Activated T-helper 17 cell treated with anti-CD3 and anti-CD28 coated beads, Interleukin-2, amount 50 U/mL, for 72 hours (primary cell): ENCODE measurements at places on chromosomes 2 and 18.

DNA sequence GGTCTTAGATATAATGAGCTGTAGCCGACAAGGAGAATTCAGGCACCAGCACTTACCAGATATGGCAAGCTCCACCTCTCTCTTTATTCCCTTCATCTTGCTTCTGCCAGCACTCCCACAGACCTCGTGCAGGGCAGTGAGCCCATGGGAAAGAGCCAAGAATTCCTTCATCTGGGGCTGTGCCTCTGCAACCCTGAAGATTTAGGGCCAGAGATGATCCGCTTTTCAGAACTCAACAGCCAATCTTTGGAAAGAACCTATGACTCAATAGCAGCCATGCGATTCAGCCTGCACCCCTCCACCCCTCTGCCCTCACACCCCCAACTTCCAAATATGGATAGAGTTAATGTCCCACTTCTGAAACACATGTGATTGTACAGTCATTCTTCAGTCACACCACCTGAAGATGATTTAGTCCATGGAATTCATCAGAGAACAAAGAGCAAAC, 533.7 kb upstream of the TNP1 start:
- no peak for ATAC-seq

GRCh38 chr18:54233228-54233625, 8.8 kb upstream of the MBD2 start:
- ATAC-seq = no peak

GRCh38 chr2:2719015-2719414, 387.9 kb upstream of the MYT1L start:
- ATAC-seq = no peak

DNA sequence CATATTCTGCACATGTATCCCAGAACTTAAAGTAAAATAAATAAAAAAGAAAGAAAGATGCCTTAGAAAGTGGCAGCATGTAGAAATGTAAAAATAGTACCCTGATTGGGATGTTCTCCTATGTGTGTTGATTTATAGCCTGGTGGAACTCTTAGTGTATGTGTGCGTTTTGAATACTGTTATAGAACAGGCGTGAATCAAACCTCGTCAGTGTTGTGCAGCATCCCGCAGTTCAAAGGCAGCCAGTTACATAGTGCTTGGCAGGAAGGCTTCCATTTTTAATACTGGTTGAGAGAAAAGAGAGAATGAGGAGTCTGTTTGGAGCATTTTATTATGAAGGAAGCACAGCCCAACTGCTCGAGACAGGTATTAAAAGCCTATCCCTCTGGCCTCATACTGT, 49.4 kb downstream of the TANC1 start:
- no peak for ATAC-seq

DNA sequence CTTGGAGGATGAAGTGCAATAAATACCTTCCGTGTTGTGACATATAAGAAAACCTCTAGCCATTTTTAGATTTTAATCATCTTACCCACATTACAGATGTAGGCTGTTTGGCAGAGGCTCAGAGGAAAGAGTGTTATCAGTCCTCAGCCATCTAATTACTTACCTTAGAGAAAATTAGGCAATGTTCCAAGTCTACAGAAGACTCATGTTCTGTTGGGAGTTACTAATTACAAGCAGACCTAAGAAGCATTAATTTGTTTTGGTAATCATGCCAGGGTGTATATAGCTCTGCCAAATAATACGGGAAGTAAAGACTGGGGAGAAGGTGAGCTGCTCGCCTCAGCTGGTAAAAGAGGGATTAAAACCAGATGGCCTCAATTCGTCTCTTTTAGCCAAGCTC, 125.8 kb upstream of the PGAP1 start:
- ATAC-seq = peak; percentile 40

GRCh38 chr2:100845141-100845991, 25.4 kb downstream of the NPAS2 start:
- no peak for ATAC-seq

- ATAC-seq = no peak
Measured at GRCh38 chr2:64846177-64846576, 143.0 kb upstream of the SLC1A4 start.

- ATAC-seq = no peak
Measured at GRCh38 chr2:67783026-67783425, 279.8 kb downstream of the C1D start.

DNA sequence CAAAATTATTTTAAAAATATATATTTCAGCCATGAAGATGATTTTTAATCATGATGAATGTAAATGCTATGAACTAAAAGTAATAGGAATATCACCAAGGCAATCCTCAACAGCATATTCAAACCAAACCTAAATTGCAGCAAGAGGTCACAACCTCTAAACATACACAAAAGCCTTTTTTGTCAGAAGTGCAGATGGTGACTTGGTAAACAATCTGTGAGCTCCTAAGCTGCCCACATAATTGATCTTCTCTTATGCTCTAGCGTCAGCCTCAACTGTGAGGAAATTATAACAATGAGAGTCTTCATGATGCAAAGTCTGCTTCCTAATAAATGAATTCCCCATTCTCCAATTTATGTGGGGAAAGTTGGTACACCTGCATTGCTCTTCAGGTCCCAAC, 113.2 kb downstream of the TSN start:
- no peak for ATAC-seq

DNA sequence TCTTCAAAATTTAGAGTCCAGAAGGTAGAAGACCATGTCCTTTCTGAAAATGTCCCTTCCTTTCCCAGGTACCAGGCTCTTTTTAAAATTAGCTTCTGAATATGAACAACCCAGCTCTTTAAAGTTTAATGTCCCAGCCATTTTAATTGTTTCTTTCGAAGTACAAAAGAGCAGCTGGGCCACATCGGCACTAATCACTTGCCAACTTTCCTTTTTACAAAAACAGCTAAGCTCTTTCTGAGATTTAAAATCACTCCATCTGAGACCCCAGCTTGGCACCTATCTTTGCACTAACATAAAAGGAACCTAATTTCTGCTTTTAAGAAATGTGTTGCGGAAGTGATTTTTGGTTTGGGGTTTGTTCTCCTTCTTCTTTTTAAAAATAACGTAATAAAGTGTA, 2.6 kb downstream of the BOD1L2 start:
- ATAC-seq = no peak

DNA sequence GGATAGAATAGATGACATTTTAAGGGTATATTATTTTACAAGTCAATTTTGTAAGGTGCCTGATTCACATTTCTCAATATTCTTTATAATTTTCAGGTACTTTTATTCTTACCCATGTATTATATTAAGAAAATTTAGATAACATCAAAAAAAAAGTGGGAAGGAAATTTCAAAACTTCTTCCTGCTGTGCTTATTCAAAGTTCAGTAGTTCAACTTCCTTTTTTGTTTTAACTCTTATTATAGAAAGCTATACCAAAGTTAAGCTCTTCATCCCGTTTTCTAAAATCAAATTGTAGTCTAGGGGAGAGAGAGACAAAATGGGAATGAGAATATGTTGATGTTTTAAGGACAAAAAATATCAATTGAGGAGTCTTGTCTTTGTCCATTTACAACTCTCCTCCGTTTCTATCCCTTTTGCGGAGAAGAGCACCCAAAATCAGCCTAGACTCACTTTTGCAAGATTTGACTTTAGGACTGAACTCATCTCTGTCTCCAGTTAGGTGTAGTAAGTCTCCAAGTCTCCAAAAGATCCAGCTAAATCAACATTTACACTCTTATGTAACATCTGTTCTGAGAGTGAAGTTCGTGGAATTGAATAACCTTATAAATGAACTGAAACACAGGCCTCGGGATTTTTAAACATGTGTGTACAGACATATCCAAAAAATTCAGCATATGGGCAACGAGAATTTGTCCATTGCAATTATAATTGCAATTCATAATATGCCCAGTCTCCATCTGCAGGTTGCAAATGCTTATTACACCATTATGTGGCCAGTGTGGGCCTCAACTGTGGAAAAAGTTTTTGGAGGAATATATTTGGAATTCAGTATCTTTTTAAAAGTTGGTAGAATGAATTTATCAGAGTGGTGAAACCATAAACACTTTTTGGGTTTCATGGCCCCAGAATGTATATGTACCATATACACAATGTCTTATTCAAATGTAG, 23.9 kb downstream of the FAM124B start:
- ATAC-seq = no peak

GRCh38 chr2:30205456-30205855, 25.9 kb upstream of the LBH start:
- no peak for ATAC-seq

GRCh38 chr2:23248667-23249066, 136.3 kb upstream of the KLHL29 start:
- ATAC-seq = no peak

DNA sequence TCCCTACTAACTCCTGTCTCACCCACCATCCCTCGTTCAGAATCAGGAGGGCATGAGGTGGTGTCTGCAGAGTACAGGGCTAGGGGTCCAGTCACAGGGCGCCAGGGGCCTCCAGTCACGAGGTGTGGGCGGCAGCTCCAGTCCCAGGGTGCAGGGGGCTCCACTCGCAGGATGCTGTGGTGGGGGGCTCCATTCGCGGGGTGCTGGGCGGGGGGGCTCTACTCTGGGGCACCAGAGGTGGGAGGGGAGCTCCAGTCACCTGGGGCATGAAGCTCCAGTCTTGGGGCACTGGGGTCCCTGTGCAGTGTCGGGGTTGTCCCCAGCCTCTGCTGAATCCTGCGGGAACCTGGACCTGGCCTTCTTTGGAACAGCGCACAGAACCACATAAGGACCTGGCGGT, 66.0 kb downstream of the EIPR1 start:
- no peak for ATAC-seq

GRCh38 chr2:233807215-233807865, 29.2 kb downstream of the MROH2A start:
- no peak for ATAC-seq

- no peak for ATAC-seq
Measured at GRCh38 chr2:84290537-84290936, 168.5 kb downstream of the SUCLG1 start.

DNA sequence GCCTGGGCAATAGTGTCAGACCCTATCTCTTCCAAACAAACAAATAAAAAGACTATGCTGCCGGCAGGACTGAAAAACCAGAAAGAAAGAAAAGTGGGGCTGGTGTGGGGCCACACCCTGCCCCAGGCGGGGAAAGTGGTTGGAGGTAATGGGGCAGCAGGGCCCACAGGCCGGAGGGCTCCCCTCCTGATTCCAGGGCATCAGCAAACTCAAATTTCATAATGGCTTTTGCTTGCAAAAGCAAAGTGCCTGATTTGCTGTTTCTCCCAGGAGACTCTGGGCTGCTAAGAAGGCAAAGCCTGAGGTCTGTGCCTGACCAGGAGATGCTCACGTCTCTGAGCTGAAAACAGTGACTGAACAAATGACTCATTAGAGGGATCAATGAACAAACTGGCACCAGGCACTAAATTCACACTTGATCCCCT, 121.9 kb downstream of the HDAC4 start:
- ATAC-seq = peak; percentile 12

DNA sequence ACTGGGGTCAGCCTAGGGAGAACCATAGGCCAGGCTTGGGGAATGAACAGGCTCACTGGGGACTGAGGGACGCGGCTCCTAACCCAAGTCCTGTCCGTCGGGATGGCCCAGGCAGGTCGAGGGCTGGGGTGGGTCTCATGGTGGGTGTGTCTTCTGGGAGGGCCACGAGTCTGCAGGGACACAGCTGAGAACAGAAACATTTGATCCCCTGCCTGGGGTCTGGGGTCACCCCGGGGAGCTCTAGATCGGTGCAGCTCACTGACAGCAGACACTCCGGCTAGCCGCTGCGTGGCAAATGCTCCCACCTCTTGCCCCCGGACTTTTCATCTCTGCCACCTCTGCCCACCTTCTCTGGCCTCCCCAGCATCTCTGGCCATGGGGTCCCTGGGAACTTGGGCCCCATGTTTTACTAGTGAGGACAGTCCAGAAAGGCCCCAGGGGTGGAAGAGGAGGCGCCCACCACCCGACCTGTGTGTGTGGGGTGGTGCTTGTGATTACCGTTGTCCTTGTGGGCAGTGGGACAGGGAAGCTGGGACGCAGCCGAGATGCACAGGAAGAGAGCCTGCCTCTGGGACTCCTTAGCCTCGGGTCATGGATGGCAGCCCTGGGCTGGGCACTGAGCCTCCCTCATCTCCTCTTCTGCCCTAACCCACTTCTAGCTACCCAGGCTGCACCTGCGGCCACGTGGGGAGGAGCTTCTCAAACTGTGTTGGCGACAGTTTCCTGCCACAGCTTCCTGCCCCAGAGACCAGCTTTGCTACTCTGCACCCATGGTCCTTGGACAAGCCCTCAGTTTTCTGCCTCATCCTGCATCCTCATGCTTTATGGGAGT, 4.9 kb downstream of the ZAP70 start:
- ATAC-seq = peak; percentile 76

GRCh38 chr2:139122711-139123158, 342.5 kb upstream of the NXPH2 start:
- ATAC-seq = no peak

GRCh38 chr2:219603771-219604170, 6.1 kb downstream of the STK11IP start:
- no peak for ATAC-seq

- no peak for ATAC-seq
Measured at GRCh38 chr18:70261141-70261788, 27.6 kb upstream of the SOCS6 start.

GRCh38 chr2:176643646-176644045, 374.4 kb downstream of the MTX2 start:
- ATAC-seq = no peak

- no peak for ATAC-seq
Measured at GRCh38 chr18:76712511-76713140, 109.7 kb upstream of the ZNF236 start.

DNA sequence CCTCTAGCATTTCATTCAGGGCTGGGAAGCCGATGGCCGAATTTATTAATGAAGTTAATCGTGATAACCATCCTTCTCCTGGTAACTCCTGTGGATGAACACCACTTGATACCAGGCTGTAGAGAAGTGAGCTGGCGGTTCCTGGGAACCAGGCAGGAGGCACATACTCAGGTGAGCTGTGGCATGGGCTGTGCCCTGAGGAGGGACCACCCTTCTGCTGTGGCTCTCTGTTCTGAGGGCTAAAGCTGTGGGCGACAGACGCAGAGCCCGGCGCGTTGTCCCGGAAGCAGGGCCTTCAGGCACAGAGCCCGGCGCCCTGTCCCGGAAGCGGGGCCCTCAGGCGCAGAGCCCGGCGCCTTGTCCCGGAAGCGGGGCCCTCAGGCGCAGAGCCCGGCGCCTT, 462.3 kb upstream of the SALL3 start:
- no peak for ATAC-seq

DNA sequence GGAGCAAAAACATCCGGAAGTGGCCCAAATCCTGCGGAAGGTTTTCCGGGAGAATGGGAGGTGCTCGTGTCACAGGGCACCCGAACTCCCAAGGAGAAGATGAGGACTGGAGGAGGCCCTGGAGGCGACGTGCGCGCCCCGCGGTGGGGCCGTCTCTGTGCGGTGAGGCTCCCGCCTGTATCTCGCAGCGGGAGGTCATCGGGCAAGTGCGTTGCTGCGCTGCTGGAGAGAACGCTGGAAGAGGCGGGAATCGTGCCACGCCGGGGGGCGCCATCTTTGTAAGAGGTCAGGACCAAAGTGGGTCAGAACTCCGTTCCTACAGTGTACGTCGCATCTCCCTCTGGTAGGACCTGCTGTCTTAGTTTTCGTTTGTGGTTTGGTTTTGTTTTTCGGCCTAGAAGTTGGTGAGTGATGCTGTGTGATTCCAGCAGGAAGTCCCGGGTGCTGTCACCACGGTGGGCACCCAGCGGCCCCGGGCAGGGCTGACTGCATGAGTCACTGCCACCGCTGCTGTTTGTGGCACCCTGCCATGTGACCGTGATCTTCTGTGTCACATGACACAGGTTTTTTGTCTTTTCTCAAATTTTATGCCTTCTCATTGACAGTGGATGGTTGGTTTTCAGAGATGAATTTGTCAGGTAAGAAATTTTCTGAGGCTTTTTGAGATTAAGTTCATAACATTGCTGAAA, 21.5 kb upstream of the ATP9B start:
- peak; percentile 43 for ATAC-seq
